Urinary bladder (tissue), 4 donors: ENCODE measurements at places on chromosomes 6 and 20. TPM values are rescaled to one million over a fixed set of nuclear protein-coding genes. Genes with fewer than 3 reads are reported as not detected.

VAPB gene
- 31.0 TPM for total RNA-seq

SLC17A2 gene
- total RNA-seq: 0.11 TPM

OSBPL2 gene
- 40.1 TPM for total RNA-seq

CCN5 gene
- total RNA-seq: not detected

REPS1 gene
- total RNA-seq: 96.8 TPM

FAXC gene
- 19.4 TPM for total RNA-seq

TCF21 gene
- 25.3 TPM for total RNA-seq
